Activated CD4-positive, alpha-beta T cell treated with anti-CD3 and anti-CD28 coated beads, Interleukin-2, amount 50 U/mL, for 24 hours (primary cell): ENCODE measurements at places on chromosomes 6 and 20.

- DNase-seq = no peak
These were observed 19.8 kb upstream of the GJA10 start for GRCh38 chr6:89874438-89874837.

DNA sequence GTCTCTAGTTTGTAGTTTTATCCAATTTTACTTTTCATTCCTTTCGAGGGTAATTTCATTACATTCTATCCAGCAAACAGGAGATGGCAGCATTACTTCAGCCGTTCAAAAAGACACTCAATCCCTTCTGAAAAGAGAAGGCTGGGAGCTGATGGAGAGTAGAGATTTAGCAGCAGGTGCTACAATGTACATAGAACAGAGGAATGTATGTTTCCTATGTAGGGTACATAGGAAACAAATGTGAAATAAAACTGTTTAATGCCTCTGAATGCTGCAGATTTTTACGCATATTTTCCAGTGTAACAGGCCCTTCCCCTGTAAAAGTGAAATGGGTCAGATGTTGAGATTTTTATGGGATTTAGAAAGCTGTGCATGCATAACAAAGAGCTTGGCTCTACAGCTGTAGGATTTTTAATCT lies 16.0 kb downstream of the RPS12 start:
- no peak for DNase-seq

DNA sequence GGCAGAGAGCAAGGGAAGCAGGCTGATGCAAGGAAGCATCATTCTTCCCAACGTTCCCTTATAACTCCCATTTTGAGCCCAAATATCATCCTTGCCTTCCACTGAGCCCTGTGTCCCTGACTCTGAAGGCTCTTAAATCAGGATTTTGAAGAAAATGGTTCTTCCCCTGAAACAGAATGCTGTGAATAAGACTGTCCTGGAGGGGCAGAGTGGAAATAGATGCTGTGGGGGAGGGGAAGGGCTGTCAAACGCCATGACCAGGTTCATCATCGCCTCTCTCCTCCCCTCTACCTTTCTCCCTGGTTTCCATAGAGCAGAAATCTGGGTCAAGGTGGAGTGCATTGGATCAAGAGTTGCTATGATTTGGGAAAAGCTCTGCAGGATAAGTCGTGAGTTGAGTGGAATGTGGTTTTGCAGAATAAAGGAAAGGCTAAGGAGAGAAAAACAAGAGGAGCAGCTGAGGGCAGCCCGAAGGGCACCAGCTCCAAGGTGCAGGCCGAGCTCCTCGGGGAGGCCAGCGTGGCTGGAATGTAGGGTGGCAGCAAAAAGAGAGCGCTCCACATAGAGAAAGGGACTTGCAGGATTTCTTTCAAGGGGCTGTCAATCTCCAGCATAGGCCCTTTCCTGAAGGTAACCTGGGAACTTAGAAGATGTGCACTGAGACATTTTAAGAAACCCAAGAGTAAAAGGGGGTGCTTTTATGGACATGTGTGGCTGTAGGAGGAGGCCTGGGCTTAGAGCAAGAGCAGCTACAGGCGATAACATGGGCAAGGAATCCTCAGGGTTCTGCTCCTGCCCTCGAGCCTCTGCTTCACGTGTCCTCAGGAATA lies 120.8 kb upstream of the CDYL start:
- no peak for DNase-seq

DNA sequence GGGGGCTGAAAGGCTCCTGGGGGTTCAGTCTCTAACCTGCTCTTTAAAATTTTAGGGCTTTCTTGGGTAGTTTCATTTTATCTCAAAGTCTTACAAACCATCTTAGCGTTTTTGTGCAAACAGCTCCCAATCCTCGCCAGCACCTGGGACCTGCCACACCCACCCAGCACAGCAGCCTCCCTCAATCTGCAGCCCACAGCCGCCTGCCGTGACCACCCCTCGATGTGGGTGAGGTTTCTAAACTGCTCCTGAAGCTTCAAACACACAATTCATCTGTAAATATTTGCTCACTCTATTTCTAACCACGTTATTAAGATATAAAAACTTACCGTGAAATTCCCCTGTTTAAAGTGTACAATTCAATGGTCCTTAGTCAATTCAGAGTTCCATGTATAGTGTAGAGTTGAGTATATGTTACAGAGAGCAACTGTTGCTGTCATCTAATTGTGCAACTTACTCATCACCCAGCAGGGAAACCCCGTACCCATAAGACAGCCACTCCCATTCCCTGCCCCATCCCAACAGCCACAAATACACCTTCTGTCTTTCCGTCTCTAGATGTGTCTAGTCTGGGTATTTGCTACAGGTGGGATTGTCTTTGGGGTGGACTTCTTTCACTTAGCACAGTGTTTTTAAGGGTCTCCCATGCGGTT lies 381.0 kb downstream of the TAF4 start:
- DNase-seq = no peak
